ENCODE measurements at places on chromosomes 6 and 20.

DNA sequence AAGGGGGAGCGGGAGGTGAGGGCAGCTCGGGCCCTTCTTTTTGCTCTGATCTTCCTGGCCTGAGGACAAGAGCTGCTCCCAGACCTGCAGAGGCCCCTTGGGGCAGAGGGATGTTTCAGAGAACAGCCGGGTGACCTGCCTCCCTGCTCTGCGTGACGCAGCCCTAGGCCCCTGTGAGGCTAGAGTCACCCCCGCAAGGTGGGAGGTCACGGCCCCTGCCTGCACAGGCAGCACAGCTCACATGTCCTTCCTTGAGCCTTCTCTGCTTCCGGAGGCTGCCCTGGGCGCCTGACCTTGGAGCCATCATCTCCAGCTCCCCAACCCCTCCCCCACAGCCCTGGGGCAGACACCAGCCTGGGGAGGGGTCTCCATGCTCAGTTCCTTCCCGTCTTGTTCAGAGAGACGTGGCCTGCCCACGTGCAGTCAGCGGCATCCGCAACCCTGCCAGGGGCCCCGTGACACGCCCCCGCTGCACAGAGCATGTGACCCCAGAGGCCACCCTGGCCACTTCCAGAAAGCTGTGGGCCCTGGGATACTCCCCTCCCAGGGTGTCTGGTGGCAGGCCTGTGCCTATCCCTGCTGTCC lies at the start of gene BIRC7:
TSS of gene BIRC7 (plus strand) at position 507 of the 585 bp plus-strand sequence. CDS start 192 bp downstream, outside the sequence.
- no peak for DNase-seq

DNA sequence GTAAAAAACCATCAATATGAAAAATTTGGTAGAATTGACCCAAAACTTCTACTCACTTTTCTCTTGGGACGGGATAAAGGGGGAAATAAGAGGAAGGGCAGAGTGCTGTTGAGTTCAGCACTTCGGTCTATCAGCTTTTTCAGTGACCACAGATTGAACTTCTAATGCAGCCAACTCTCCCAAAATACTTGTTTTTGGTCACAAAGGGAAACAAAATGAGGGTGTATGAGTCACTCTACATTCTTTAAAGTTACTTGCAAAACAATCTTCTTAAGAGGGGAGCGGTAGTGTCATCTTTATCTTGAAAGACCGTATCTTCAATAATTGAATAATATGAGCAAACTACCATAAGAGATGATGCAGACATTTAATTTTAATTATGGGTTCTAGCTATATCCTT lies 661.3 kb downstream of the CD109 start:
- DNase-seq = peak; percentile 77

DNA sequence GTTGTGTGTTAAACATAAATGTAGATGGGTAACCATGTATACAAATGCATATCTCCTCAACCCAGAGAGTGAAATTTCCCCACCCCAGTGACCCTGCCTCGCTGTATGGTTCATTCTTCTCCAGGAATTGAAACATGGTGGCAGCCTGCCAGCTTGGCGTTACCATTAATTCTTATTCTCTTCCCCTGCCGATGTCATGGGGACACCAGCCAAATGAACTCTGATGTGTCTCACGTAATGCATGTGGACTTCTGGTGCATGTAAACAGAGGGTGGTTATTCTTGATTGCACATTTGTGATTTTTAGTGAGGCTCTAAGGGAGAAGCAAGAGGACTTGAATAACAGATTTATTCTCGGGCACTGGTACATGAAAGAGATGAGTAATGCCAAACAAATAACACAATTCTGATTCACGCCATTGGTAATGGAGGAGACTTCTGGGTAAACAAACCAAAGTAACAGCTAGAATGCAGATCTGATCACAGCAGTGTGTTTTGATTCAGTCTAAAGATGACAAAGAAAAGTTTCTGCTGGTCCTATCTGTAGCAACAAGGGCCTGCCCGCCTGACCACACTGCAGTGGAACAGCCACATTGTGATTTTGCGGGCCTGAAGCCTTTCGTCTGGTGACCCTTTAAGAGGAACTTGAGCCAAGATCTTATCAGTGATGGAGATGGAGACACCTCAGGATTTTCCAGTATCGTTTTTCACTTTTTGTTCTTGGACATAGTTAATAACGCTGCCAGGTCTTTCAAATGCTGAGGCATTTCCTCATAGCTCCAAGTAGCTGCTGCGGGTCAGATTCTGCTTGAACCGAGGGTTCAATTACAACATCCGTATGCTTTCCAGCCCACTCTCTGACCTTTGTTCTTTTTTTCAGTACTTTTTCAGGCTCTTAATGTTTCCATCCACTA lies 171.8 kb upstream of the AKAP12 start:
- DNase-seq = peak; percentile 99

DNA sequence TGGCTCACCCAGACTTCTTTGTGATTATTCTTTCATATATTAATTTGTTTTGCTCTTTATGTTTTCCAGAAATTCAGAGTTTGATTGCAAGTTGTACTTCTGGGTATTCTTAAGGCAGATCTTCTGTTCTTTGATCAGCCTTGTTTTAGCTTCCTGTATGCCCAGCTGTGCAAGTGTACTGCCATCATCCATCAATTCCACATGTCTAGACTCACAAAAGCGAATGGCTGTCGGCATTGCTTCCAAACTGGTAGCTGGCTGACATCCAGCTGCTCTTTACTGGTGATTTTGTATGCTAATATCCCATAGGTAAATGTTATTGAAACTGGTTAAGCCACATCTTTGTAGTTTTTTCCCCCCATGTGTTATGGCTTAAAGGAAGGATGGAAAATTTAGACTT lies 1084.8 kb upstream of the CITED2 start:
- no peak for DNase-seq

DNA sequence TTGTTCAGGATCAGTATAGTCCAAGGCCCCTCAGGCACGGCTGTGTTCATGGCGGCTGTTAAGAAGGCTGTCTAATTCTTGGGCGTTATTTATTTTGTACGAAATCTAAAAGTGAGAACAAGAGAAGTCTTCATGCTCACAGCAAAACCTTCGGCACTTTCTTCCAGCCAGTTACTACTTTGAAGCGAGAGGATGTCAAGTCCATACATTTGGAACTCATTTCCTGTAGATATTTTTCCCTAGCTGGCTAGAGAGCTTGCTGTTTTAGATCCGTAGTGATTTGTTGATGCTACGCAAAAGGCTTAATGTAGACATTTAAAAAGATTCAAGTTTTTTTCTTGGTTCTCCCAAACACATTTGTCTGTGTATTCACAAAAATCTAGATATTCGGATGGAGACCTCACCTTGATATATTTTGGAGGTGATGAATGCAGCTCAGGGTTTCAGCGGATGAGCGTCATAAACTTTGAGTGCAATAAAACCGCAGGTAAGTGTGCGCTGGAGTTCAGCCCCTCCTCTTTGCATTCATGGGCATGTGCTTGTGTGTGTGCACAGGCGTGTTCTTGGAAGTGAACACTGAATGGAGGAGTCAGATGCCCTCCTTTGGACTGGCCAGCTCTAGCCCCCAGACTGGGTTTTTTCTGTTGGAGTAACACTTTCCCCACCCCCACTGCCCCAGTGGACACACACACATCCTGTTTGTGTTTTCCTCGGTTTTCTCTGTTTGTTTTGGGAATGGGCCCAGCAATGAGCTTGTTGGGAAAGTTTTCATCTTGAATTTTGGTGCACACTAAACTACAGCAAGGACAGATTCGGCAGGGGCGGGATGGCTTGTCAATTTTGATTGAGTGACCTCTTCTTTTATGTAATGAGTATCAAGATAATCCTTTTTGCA lies 65.4 kb downstream of the IGF2R start:
- DNase-seq = no peak

DNA sequence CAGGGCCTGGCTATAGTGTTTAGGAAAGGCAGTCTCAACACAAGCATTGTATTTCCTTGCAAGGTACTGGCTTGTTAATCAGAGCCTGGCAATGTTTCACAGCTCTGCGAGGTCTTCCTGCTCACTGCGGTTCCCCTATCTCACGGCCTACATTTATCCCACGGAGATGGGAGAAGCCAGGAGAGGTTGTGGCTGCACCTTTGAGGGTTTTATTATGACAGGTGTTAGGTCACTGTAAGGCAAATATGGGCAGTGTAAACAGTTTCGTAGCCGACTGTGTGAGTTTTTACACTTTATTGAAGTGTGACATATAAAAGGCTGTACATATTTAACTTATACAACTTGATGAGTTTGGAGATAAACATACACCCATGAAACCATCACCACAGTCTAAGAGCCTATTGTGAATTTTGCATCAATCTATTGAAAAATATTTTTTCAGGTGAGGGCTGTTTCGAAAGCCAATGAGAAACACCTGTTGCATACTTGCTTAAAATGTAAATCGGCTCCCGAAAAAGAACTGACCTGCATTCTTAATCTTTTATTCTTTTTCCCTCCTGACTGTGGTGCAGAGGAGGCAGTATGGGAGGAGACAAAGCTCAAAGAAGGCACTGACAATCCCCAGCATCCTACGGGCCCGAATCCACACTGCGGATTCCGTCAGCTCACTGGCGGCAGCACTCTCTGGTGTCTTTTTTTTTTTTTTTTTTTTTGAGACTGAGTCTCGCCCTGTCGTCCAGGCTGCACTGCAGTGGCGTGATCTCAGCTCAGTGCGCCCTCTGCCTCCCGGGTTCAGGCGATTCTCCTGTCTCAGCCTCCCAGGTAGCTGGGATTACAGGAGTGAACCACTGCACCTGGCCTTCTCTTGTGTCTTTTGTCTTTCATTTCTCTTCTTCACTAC lies 7.5 kb upstream of the RBM38 start:
- DNase-seq = no peak

GRCh38 chr6:25499615-25500235 lies 152.3 kb upstream of the SCGN start:
- DNase-seq = peak; percentile 14

GRCh38 chr20:5844063-5844681 lies 94.0 kb downstream of the SHLD1 start:
- peak; percentile 94 for DNase-seq

DNA sequence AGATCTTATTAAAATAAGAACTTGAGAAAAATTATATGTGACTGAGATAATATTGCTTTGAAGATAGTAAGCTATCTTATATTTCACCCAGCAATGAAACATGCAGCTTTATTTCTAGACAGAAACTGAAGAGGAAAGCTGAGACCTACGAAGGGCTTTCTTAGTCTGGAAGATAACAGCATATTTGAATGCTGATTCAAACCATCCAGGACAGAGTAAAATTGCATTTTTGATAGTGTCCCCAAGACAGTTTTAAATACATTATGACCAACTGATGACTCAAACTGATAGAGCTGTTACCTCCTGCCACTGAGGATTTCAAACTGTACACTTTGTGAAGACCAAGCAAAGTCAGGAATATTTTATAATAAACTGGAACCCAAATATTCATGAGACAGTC lies 409.6 kb downstream of the GRIK2 start:
- DNase-seq = peak; percentile 49

GRCh38 chr6:43758617-43759050 lies 11.4 kb upstream of the VEGFA start:
- DNase-seq = no peak

DNA sequence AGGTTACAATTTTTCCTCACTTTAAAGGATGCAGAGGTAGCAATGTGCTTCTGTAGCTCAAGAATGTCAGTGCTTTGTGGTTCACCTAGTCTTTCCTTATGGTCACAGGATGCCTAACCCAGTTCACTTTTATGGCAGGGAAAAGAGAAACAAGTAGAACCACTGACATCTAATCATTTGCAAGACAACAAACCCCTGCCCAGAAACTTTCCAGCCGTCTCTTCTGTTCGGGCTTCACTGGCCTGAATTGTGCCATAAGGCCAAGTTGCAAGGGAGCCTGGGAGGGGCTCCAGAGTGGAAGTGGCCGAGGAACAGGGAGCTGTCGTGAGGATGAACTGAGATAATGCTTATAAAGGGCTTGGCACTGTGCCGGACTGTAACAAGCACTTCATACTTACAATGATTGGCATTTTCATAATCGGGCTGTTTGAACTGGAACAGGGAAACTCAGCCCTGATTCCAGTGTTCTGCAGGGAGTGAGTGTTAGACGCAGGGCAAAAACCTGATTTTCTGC lies 212.6 kb downstream of the BCAS1 start:
- peak; percentile 33 for DNase-seq

DNA sequence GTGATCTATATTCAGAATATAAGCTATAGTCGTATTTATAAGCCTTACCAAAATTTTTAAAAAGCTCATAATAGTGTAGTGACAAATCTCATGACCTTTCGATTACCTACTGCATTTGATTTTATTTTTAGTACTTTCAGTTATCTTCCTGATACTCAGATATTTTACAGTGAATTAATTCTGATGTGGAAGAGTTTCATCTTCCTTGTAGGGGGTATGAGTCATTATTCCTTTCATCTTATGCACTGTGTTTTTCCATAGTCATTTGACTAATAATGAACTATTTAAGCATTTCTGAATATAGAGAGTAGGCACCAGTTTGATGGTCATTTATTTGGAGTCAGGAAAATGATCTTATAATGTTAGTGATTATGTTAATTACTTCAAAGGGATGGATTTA lies 36.4 kb downstream of the HDGFL1 start:
- peak; percentile 44 for DNase-seq

- DNase-seq = peak; percentile 49
These were observed 10.6 kb upstream of the ELOVL2 start for GRCh38 chr6:11054722-11055121.

- DNase-seq = no peak
These were observed 22.7 kb downstream of the MCM8 start for GRCh38 chr20:5973172-5973571.

- DNase-seq = peak; percentile 69
These were observed 30.2 kb downstream of the KLHL31 start for GRCh38 chr6:53635322-53635721.

- no peak for DNase-seq
These were observed 619.4 kb downstream of the PHF3 start for GRCh38 chr6:64255000-64255399.

GRCh38 chr6:100343316-100344077 lies 121.2 kb downstream of the SIM1 start:
- peak; percentile 82 for DNase-seq

DNA sequence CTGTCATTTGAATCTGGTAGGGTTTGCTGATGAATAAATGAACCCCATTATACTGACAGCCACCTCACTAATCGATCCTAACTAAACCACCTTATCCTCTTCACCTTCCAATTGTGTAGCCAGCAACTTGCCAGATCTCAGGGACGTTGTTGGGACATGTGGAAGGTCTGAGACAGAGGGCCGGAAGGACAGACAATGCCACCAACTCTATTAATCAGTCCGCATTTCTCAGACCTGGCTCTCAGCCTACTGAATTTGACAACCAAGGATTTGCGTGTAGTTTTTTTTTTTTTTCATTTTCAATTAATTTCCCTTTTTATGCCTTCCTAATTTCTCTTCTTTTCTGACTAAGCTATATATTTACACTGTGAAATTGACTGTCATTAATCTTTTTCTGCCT lies 122.5 kb downstream of the CARMIL1 start:
- DNase-seq = no peak

Data from M059J (cell line).